NCI-H510A treated with DMSO at 0.1 percent for 48 hours (cell line): ENCODE measurements at places on chromosomes 3 and 15.

DNA sequence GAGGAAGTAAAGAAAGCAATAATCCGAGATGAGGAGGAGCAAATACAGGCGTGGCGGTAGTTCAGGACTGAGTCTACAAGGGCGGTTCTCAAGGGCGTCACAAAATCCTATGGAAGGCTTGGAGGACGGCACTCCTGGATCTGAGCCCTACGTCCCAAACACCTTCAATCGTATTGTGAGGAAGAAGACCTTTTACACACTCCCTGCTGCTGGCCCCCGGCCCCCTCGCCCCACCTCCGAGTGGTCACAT lies 747 bp downstream of the PLD1 start:
- peak; percentile 60 for DNase-seq

- no peak for DNase-seq
Observed at GRCh38 chr3:69746119-69746518, 6.9 kb downstream of the MITF start.

GRCh38 chr15:33152502-33153109 lies 41.9 kb downstream of the FMN1 start:
- DNase-seq: peak; percentile 21

DNA sequence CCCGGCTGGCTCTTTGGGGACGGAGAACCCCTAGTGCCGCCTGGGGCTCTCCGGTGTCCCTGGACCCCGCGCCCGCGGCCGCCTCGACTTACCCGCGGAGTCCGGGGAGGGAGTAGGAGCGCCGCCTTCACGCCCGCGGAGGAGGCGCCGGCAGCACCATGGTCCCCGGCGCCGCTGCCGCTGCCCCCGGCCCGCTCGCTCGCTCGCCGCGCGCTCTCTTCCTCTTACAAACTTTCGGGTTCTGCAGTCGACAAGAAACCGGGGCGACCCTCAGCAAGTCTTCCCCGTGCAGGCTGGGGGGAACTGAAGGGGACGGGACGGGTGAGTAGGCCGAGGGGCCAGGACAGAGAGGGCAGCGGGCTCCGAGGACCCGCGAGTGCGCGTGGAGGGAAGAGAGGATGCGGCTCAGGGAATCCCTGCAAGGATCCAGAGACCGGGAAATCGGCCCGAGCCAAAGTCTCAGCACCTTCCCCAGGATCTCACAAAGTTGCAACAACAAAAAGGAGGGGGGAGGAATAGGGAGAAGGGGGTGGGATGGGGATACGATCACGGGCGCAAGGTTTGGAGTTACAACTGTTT lies 2.0 kb downstream of the FOXP1 start:
- DNase-seq: peak; percentile 3

DNA sequence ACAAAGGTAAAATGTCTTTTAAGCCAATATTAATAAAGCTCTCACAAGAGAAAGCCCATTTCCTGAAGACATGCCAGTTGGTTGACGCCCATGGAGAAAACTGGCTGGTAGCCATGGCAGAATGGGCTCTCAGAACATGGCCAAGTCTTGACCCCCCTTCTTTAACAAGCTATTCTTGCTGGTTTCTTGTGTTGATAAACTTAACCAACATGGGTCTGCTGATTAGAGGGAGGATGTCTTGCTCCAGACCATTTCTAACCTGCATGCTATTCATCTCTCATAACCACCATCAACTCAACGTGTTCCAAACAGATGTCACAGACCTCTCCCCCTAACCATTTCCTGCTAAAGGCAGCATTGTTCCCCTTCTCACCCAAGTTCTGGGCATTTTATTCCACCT lies 25.7 kb downstream of the NTRK3 start:
- DNase-seq: no peak

- DNase-seq: no peak
Observed at GRCh38 chr3:45914362-45915058, 28.2 kb downstream of the CCR9 start.

DNA sequence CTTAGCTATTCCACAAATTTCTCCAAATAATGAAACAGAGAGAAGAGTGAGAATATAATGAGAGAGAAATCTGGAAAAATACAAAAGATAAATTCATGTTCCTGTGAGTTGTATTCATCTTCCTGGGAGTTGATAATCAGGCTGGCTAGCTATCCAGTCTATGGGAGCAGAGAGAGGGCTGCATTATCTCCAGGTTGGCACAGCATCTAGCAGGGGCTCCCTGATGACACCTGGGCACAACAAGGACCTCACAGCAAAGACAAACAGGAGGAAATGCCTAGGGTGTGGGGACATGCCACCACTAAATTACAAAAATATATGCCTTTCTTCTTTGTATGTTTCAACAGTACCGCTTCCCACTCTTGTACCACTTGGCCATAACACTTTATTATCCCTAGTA lies 1.9 kb downstream of the EHD4 start:
- DNase-seq: no peak

DNA sequence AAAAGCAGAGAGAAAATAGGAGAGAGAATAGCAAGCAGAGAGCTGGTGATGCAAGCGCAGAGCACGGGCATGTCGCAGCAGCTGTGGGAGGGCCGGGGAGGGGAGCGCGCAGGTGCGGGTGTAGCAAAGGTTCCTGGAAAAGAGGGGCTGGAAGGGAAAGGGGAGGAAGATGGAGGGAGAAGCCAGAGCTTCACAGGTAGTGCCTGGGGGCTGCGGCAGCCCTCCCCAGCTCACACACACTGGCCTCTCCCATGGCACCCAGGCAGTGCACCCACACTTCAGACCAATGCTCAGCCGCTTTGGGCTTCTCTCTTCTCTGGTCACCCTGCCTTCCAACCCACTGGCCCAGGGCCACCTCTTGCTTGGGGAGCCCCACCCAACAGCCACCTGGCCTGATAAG lies 72.1 kb downstream of the ADAMTS7 start:
- DNase-seq: no peak

DNA sequence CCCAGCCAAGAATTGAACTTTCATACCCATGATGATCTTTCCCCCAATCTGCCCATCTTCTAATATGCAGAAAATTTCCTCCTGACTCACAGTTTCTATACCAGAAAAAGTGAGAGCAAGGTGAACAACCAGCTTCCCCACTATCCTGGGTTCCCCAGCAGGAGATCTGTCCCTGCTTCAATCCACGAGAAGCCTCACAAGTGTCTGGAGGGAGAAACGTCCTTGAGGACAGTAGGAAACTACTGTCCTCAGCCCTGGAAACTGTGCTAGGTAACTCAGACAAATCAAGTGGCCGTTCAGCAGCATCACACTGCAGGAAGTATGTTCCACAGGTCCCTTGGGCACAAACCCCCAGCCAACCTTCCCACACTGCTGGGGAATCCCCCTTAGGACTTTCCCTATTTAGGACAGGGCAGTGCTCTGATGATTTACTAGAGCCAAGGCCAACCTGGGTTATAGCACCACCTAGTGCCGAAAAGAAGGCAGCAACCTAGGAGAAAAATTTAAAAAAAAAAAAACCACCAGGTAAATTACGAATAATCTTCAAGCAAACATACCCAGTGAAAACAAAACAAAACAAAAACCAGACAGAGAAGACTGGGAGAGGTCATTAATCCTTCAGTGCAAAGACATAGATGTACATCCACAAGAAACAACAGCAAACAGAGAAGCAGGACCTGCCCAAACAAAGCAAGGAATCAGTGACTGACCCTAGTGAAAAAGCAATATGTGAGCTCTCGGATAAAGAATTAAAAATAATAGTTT lies 36.0 kb downstream of the MORC1 start:
- DNase-seq: no peak

GRCh38 chr3:120013481-120013880 lies 80.8 kb downstream of the GSK3B start:
- no peak for DNase-seq

GRCh38 chr3:166283840-166284239 lies 446.6 kb upstream of the BCHE start:
- no peak for DNase-seq

GRCh38 chr3:50978991-50979667 lies 304.4 kb downstream of the DOCK3 start:
- DNase-seq: no peak

- DNase-seq: peak; percentile 82
Observed at GRCh38 chr15:66153549-66154415, 99.8 kb downstream of the MEGF11 start.

DNA sequence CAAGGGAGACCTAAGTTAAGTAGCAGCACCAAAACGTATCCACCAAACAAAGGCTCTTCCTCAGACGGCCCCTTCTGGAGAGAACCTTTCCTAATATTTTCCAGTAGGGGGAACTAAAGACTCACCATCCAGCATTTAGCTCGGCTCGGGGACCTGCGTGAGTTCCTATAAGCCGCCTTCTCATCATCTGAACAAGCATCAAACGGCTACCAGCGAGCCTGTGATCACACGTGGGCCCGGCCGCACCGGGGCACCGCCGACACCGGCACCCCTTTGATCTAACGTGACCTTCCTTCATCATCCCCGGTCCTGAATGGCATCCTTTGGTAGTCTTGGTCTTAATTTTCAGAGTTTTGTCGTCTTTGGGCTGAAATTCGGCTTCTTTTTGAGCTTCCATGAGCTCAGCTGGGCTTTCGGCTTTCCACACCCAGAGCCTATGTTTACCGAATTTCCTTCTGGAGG lies 1.4 kb upstream of the ROBO2 start:
- DNase-seq: peak; percentile 69

DNA sequence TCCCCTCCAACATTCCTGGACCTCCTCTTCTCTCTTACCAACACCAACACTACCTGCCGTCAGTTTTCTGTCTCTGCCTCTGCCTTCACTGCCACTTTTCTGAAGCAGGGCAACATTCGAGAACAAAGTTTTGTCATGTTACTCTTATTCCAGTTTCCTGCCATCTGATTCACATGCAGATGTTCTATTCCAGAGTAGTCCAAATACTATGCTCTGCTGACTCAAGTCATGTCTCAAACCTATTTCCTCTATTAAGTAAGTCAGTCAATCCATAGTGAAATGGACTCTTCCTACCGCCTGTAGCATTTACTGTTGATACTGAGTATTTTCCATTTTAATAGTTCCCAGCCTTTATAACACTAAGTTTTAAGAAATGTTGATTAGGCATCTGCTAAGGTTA lies 43.4 kb downstream of the ESYT3 start:
- no peak for DNase-seq

- no peak for DNase-seq
Observed at GRCh38 chr3:71784914-71785531, at the start of gene PROK2. Gene PROK2, minus strand, starts transcription at chr3:71785148. Its CDS starts 96 bp downstream, at chr3:71785052.

DNA sequence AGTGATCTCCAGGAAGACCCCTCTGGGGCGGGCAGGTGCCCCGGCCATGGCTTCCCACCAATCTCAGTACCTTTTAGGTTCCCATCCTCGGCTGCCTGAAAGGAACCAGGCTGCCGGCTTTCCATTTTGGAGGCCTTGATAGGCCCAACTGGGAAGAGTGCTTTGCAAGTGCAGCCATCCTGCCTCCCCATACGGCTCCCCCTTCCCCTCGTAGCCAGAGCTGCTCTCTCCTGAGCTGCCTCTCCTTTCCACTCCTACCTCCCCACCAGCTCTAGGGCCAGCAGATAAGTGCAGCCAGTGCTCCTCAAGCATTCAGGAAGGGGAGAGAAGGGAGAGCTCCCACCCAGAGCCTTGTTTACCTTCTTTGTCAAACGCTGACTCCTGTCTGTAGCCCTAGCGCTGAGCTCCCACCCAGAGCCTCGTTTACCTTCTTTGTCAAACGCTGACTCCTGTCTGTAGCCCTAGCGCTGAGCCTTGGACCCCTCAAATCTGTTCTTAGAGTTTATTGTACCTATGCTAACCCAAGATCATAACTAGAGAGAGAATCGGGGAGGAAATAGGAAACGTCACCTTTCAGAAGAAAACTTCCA lies 133.0 kb downstream of the LRRK1 start:
- no peak for DNase-seq

- DNase-seq: no peak
Observed at GRCh38 chr3:36705015-36705414, 59.3 kb downstream of the DCLK3 start.

- DNase-seq: no peak
Observed at GRCh38 chr3:129282727-129283327, 4.2 kb downstream of the HMCES start.

DNA sequence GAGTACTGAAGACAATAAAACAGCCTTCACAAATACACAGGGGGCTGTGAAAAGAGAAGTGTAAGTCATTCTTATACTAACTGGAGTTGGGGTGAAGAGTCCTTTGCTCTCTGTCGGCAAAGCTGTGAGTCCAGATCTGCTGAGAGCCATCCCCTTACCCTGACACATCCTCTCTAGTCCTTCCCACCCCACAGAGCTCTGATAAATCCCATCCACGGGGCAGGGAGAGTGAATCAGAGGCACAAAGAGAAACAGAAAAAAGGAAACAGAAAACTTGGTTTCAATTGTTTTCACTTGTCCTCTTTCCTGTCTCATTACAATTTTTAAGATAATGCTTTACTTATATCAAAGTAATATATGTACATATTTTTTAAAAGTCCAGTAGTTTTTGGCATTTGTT lies 18.2 kb upstream of the ZNF639 start:
- DNase-seq: no peak

GRCh38 chr15:84741121-84741520 lies 7.3 kb upstream of the ZNF592 start:
- no peak for DNase-seq

GRCh38 chr15:89370120-89370977 lies 35.7 kb upstream of the POLG start:
- DNase-seq: no peak
